Muscle of arm (tissue), 14 donors: ENCODE measurements at places on chromosomes 11 and 22.

- no peak for DNase-seq
These were observed 91.1 kb upstream of the KCNA4 start for GRCh38 chr11:30107899-30108298.

GRCh38 chr22:24326266-24326665, 55.6 kb downstream of the SPECC1L start:
- no peak for DNase-seq

GRCh38 chr11:15124528-15124927, 9.8 kb downstream of the INSC start:
- no peak for DNase-seq

DNA sequence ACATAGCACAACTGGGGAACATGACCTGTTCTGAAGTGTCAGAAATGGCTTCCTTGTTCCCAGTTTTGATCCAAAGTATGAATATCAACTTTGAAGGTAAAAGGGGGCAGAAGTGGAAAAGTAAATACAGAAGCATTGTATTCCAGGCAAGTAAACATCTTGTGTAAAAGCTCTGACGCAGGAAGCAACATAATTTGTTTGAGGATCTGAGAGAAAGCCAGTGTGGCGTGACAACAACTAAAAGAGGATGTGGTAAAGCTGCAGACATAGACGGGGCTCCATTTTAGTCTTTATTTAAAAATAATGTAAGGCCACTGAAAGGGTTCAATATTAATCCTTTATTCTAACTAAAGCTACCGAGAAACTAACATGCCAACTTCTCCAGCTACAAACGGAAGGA, 310.2 kb downstream of the DLG2 start:
- no peak for DNase-seq

DNA sequence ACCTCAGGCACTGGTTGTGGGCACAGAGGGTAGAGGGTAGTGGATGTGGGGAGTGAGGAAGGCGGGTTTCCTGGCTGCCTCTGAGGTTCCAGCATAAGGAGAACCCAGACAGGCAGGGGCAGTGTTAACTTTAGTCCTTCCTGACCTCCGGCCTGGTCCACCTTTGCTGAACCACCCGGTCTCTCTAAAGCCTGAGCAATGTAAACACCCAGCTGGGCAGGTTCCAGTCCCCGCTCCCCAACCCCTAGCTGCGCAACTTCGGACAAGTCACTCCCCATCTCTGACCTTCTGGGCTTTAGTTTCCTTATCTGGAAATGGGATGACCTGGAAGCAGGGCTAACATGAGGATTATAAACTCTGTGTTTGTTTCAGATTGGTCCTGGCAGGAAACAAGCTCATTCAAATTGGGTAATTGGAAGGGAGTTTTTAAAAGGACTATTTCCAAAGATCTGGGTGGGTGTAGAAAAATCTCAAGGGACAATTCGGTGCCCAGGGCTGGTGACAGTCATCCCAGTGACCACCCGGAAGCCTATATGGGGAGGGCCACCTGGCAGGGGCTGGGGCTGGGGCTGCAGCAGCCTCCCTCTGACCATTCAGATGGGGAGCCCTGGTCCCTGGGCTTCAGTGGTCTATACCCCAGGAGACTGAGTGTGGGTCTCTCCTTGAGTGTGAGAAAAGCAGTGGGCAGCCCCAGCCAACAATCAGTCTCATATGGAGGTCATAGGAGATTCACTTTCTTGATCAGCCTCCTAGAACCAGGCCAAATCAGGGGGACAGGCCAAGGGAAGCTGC, 108.3 kb upstream of the SYT13 start:
- no peak for DNase-seq
